GM03348 (cell line): ENCODE measurements at places on chromosomes 1 and 21.

DNA sequence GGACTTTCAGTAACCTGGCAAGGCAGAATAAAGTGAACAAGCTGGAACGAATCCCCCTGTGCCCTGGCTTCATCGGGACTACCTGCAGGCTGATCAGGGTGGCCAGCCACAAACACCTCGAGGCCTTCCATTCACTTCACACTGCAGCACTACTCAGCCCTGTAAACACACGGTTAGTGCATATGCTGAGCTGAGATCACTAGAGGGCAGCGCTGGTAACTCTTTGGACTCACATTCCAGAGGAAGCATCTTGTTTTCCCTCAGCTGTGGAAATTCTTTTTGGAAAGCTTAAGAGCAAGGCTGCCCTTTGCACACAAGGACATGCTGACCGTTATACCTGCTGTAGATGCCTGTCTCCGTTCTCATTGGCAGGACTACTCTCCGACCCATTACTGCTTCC, 32.1 kb downstream of the PCSK9 start:
- DNase-seq = peak; percentile 73

DNA sequence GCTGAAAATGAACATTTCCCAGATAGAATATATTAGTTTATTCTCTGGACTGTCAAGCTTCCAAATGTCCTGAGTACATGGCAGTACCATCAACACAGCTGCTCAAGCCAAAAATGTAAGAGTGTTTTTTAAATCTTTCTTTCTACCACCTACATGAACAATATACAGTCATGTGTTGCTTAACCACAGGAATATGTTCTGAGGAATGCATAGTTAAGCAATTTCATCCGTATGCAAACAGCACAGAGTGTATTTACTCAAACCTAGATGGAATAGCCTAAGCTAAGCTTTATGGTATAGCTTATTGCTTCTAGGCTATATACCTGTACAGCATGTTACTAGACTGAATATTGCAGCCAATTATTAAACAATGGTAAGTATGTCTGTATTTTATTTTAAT, 561.9 kb upstream of the ADGRL4 start:
- no peak for DNase-seq

- DNase-seq = no peak
These were observed 209.5 kb downstream of the ZP4 start for GRCh38 chr1:237681210-237681609.

DNA sequence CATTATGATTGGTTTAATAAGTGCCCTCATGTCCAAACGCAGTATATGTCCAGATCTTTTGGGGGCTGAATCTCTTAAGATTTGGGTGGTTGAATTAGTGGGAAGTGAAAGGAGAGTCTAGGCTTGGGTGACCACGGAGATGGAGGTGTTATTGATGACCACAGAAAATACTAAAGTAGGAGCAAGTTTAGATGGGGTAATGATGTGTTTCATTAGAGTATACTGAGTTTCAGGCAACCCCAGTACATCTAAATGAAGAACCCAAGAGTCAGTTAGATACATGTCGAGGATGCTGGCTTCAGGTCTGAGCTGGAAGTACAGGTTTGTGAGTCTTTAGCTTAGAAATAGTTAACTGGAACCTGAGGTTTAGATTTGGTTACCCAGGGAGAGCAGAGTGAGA, 6.5 kb upstream of the ZZZ3 start:
- no peak for DNase-seq

GRCh38 chr1:114238053-114238452, 84.4 kb upstream of the SYT6 start:
- DNase-seq = no peak
